ENCODE measurements at places on chromosomes 3 and 15.

DNA sequence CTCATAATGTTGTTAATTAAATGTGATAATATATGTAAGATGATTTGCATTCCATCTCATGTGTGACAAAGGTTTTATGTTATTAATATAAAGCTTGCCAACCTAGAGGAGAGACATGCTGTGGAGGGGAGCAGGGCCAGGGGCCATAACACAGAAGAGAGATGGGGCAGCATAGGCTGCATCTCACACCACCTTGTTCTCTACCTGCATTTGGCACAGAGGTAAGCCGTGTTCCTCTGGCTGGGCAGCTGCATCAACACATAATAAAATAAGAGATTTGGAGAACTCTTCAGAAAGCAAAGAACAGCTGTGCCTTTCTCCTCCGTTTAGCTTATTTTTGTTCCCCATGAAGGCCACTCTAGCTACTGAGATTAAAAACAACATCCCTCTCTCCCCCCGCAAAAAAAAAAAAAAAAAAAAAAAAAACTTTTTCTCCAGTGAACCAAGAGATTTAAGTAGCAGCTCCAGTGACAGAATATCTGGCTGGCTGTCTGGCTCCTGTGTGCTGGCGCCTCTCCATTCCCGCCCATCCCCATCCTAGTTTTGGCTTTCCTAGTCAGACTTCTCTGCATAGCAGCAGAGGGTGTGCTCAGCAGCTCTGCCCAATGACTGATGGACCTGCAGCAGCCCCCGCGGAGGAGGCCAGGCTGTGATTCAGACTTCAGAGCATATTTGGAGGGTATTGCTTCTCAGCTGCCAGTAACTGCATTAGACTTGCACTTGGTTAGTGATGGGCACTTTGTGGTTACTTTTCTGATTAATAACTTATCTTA lies 52.2 kb upstream of the STXBP5L start:
- peak; percentile 64 for DNase-seq

GRCh38 chr15:68214838-68215254 lies 9.7 kb upstream of the CALML4 start:
- no peak for DNase-seq

GRCh38 chr3:72448858-72449257 lies 399.4 kb downstream of the SHQ1 start:
- peak; percentile 16 for DNase-seq

DNA sequence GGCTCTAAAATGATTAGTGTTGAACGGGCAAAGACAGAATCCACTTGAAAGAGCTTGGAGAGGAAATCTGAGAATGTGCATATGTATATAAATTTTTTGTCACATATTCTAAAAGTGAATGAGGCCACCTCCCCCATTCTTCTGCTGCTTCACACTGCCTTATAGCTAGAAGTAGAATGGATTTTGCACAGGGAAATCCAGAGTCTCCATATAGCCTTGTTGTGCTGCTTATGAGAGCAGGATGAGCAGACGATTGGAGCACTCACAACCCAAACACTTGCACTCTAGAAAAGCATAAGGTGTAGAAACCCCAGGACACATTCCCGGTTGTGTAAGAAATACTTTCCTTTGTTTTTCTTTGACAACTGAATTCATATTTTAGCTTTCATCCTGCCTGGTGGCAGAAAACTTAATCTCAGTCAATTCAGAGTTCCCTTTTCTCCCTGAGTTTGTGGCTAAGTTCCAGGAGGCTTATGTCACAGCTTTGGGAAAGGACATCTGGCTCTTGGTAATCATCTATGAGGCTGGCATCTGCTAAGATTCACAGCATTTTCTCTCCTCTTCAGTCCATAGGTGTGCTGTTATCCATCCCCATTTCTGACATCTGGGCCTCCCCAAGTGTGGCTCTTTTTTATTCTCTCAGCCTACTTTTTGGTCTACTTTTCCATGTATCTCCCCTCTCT lies 188.4 kb upstream of the PFN2 start:
- peak; percentile 31 for DNase-seq

- no peak for DNase-seq
Measured at GRCh38 chr3:18538463-18539230, 113.5 kb upstream of the SATB1 start.

- DNase-seq: no peak
Measured at GRCh38 chr15:62515696-62516395, 350.8 kb upstream of the C2CD4B start.

DNA sequence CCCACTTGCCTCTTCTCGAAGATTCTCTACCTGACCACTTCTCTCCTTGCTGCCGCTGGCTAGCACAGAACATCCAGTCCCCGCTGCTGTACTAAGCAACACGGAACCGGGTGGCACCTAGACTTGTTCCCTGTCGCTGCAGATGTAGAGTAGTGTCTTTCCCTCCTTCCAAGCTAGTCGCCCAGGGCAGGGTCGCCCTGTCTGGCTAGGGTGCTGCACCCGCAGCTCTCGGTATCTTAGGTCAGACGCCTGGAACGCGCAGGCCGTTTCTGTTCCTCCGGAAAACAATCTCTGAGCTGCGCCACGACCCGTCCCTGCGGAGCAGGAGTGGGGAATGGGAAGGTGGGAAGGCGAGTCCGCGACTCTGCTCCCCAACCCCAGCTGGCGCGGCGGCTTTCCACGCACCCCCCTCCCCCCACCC lies 758 bp upstream of the SNX33 start:
- no peak for DNase-seq

- no peak for DNase-seq
Measured at GRCh38 chr3:29454161-29454611, 173.3 kb downstream of the RBMS3 start.

GRCh38 chr3:34782871-34783270 lies 856.5 kb upstream of the ARPP21 start:
- no peak for DNase-seq

DNA sequence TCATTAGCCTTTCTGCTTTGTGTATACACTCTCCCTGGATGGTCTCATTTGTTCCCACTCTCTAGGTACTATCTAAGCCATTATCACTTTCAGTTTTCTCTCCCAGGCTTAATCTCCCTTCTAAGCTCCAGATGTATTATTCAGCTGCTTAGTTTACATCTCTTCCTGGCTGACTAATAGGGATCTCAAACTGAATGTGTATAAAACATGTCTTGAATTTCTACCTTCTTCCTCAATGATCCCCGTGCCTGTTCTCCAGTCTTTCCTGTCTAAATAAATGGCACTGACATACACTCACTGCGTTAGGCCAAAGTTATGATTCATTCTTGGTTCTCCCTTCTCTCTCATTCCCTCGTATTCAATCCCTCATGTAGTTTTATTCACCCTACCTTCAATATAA lies 127.3 kb downstream of the NR2F2 start:
- no peak for DNase-seq

Data from astrocyte of the spinal cord (primary cell).